GM12891 (cell line): ENCODE measurements at places on chromosomes 16 and 17.

DNA sequence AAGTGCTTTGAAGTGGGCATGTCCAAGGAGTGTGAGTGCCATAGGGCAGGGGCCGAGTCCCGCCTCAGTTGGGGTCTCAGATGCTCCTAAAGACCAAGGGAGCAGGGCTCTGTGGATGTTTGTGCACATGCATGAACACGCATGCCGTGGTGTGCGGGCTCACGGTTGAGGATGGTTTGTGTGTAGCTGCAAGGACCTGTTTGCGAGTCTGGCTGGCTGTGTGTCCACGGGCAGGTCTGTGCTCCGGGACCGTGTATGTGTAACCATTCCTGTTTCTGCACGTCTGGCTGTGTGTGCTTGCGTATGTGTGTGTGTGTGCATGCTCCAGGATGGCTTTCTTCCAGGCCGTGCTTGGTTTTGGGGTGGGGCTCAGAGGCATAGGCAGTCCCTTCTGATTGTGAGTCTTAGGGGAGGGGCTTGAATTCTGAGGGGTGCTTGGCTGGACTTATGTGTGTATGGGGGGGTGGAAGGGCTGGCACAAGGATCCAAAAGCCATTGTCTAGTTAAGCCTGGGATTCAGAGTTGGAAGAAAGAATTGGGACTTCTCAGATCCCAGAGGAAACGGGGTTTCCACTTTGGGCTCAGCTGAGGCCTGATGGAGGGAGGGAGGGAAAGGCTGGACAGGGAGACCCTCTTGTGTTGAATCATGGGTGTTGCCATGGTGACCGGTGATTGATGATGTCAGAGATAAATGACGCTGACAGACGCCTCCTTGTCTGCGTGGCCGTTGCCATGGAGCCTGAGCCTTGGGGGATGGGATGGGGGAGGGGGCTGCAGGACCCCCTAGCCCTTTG, 14.4 kb downstream of the GJD3 start:
- DNase-seq = no peak

- DNase-seq = no peak
Observed at GRCh38 chr16:23611936-23612335, 15.8 kb upstream of the NDUFAB1 start.

DNA sequence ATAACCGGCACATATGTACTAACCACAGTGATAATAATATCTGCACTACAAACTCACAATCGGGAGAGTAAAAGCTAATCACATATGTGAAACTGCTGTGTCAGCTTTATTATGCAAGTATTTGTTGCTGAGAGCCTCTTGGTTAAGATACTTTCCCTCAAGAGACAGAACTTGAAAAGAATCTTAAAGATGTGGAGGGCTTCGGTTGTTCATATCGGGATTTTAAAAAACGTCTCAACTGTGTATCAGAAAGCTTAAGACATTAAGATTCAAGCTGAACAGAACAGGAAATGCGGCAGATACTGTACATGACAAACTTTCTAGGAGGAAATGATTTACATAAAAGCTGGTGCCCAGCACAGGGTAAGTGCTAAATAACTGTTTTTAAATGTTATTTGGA, 27.5 kb upstream of the HLF start:
- peak; percentile 16 for DNase-seq

- DNase-seq = no peak
Observed at GRCh38 chr17:79794659-79795511, 2.0 kb downstream of the CBX8 start.

GRCh38 chr17:79982986-79983385, 52.7 kb downstream of the TBC1D16 start:
- no peak for DNase-seq

- no peak for DNase-seq
Observed at GRCh38 chr17:29143894-29144293, 36.3 kb downstream of the MYO18A start.

- no peak for DNase-seq
Observed at GRCh38 chr17:76014925-76015261, 12.2 kb downstream of the EVPL start.

DNA sequence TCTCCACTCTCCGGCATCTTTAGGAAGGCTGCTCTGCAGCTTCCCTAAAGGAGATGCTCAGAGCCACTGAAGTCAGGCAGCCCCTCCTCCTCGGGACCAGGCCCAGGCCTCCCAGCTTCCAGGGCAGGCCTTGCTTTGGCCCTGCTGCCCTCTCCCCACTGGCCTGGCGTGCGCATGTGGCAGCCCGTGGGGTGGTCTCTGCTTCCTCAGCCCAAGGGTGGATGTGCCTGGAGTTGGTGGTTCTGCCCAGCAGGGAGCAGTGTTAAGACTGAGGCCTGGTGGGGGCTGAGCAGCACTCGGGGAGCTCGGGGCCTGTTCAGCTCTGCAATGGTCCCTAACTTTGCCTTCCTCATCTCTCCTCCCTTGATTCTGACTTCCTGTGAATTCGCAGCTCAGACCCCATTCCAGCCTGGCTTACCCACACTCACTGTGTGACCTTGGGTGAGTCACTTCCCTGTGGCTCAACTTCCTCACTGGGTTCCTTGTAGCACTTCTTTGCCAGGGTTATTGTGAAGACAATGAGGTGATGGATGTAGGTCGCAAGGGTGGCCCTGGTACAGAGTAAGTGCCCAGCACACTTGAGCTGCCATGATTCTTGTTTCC, 63.2 kb downstream of the NKD1 start:
- DNase-seq = no peak

DNA sequence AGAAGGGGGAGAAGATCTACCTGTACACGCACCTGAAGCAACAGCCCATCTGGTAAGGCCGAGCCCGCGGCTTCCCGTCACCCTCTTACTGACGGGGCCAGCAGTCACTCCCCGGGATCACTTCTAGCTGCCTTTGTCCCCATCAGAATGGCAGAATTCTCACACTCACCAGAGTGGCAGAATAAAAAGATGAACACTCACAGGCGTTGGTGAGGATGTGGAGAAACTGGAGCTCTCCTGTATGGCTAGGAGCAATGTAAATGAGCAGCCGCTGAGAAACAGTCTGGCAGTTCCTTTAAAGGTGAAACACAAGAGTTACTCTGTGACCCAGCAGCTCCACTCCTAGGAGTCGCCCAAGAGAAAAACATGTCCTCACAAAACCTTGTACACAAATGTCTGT, 33.3 kb downstream of the CIBAR2 start:
- no peak for DNase-seq

DNA sequence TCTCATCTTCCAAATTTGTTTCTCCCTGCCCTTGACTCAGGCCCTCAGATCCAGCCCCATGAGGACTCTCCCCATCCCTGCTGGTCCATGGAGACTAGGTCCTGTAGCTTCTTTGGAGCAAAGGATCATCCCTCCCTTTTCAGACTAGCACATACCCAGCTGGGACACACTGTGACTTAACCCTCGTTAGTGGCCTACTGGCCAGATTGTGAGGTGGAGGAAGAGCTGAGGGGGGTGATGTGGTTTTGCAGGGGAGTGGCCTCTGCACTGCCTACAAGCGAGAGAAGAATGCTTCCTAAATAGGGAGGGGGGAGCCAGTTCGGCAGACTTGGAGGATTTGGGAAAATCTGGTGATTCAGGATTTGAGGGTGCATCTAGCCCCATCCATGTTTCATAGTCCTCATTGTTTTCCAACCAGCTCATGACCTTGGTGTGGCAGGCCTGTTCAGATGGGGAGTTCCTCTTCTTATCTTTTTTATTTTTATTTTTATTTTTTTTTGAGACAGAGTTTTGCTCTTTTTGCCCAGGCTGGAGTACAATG, 47.8 kb upstream of the SLC47A1 start:
- DNase-seq = no peak

GRCh38 chr16:20874088-20874581, 26.0 kb downstream of the DCUN1D3 start:
- DNase-seq = no peak

- DNase-seq = no peak
Observed at GRCh38 chr17:47700471-47701449, 6.8 kb downstream of the TBKBP1 start.

- no peak for DNase-seq
Observed at GRCh38 chr17:79627766-79628690, 17.2 kb upstream of the RBFOX3 start.

- no peak for DNase-seq
Observed at GRCh38 chr17:48294020-48294805, 135.8 kb downstream of the SKAP1 start.

DNA sequence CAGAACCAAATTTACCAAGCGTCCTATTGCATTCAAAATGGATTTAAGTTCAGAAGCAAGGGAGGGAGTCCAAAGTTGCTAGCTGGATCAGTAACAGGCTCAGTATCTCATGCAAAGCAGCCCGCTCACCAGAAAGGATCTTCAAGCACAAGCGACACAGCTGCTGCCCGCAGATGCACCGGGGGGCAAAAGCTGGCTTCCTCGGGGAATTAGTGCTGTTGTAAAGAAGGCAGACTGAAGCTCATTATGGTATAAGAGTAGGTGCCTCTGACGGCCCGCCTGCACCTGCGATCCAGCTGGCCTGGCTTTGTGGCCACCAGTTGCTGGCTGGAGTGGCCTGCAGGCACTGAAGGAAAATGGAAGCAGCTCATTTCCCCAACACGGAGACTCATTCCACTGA, 128.4 kb upstream of the RCVRN start:
- no peak for DNase-seq
